ENCODE measurements at places on chromosomes 12 and 14.

DNA sequence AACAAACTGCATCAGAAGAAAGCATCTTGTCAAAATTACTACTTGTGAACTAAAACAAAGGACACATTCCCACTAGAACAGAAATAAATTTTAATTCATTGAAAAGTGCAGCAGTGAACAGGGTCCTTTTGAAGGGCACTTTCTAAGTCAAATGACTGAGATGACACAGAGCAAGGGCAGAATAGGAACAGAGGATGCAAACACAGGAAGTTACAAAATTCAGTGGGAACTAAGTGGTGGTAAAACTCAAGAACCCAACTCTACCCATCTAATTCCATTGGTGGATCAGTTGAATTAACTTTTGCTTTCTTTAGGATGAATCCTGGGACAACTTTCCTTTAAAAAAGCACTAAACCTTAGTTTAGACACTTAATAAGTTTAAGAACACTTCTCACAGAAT lies 45.8 kb downstream of the GNS start:
- no peak for DNase-seq

GRCh38 chr12:96195845-96196451 lies 1.8 kb downstream of the ELK3 start:
- DNase-seq = peak; percentile 47

DNA sequence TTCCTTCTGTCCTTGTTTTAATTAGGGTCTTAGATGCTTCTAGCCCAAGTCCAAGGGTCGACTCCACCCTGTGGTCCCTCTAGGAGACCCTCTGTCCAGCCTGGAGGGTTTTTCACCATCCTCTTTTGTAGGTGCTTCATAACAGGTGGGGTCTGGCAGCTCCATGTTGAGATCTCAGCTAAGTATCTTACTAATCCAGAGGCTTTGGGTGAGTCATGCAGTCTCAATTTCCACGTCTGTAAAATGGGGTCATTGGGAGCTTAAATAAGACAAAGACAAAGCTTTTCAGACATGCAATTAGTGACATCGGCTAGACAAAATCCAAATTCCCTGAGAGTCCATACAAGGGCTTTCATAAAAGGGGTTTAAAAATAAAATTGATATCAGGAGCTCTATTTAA lies 3.2 kb downstream of the HSPB8 start:
- DNase-seq = no peak

DNA sequence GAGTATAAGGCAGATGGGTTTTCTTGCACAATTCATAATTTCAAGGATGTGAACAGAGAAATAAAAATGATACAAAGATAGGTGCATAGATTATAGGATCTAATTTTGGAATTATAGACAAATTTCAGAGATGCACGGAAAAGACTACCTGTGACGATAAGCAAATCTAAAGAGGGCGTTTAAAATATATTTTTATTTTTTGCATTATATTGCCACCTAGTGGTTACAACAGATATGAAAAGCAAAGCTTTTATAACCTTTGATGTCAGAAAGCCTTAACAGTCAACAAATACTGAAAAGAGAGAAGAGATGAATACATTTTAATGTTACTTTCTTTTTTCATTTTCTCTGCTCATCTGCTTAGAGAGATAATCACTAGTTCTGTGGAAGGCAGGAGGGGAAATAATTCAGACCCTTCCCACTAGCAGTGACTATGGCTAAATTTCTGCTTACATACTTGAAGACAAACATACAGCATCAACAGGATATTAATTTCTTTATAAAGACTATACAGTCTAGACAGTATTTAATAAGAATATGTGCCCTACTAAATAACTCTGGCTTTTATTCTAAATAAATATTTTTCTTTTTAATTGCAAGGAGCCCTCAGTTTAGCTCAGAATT lies 46.3 kb downstream of the NTS start:
- DNase-seq = no peak

GRCh38 chr14:89000007-89000942 lies 175.8 kb downstream of the TTC8 start:
- DNase-seq = no peak

DNA sequence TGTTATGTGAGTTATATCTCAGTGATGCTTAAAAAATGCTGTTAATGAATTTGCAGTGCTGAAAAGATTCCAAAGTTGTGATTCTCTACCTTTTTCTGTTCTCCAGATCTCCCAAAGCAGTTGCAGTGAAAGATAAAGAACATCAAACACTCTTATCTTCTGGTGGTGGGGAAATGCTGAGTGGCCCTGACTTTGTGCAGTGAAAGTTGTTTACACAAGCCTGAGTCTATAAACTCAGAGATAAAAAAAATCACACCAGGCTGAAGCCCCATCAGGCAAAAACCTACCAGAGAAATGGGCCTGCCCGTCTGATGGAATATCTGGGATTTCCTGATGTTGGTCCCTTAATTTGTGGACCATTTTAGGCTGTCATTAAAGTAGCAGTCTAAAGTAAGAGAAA lies 46.1 kb downstream of the RASSF3 start:
- DNase-seq = no peak

DNA sequence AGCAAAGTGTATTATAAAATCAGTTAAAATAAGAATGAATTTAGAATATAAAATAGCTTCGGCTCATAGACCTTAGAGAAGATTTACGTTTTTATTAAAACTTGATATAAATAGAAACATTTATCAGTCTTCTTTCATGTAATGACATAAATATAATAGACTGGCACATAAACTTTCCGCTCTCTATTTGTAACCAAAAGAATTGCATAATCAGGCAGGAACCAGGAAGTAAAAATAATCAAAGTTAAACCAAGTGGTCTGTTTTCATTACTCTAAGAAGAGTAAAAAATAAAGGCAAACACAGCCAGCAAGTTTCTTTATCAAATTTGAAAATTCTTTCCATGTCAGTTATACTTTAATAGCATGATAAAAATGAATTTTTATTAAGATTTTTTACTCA lies 46.3 kb upstream of the ATP2A2 start:
- DNase-seq = no peak

DNA sequence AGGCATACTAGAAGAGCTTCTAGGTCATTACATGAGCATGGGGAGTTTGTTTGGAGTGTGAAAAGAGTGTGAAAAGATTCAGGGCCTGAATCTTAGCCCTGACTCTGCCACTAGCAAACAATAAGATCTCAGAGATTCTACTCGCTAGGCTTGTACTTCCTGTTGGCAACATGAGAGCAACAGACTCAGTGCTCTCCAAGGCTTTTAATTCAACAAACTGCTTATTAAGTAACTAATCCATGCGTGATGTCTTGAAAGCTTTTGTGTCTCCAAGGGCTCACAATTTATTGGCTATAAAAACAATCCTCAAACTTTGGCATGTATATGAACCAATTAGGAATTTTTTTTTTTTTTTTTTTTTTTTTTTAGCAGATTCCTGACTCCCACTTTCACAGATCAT lies 105.1 kb downstream of the STXBP6 start:
- DNase-seq = no peak

DNA sequence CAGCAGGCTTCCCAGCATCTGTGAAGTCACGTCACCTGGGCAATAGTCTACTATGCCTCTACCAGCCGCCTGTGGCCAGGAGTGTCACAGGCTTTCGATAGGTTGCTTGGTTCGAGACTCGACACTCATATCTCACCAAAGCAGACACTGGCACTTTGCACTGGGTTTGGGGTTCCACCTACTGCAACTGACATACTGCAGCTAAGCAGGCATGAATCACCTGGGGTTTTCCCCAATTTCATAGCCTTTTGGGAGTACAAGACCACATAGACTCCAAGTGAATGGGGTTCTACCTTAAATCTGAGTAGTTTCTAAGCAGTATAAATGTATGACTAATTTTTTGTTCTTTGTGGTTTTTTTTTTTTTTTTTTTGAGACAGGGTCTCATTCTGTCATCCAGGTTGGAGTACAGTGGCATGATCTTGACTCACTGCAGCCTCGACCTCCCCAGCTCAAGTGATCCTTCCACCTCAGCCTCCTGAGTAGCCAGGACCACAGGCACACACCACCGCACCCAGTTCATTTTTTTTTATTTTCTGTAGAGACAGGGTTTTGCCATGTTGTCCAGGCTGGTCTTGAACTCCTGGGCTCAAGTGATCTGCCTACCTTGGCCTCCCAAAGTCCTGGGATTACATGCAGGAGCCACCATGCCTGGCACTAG lies 32.1 kb downstream of the DMAC2L start:
- DNase-seq = no peak

- no peak for DNase-seq
These were observed 9.7 kb upstream of the ZDHHC22 start for GRCh38 chr14:77151245-77151644.

GRCh38 chr12:27142101-27142721 lies 59.8 kb upstream of the C12orf71 start:
- no peak for DNase-seq

DNA sequence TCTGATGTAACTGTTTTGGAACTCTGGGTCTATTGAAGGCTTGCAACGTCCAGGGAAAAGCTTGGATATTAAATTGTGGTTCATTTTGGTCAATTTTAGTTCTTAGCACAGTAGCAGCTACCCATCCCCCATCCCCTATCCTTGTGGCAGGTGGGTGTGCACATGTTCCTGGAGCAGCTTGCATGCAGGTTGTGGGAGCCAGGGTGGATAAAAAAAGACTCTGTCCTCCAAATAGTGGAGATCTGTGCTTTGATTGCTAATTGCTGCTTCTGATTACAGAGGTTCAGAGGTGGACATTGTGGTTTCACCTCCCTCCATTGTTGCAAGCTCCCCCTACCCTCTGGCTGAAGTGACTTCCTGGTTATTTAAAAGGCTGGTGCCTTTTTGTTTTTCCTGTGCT lies 23.1 kb downstream of the ATP23 start:
- DNase-seq = no peak

DNA sequence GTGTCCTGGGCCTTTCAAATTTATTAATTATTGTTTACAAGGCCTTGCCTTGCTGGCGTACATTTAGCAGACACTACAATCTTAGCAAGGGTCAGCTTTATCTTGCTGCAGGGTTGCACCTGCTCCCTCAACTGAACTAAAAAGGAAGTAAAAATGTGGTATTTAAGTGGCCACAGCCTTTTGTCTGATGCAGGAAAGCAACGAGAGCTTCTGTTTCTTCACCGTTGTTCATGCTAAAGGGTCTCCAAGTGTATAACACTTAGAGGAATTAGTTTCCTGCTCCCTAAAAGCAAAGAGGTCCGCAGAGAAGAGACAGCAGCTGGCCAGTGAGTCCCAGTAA lies 62.8 kb upstream of the EGLN3 start:
- no peak for DNase-seq

- DNase-seq = no peak
These were observed 13.2 kb upstream of the SERPINA10 start for GRCh38 chr14:94306047-94306978.

DNA sequence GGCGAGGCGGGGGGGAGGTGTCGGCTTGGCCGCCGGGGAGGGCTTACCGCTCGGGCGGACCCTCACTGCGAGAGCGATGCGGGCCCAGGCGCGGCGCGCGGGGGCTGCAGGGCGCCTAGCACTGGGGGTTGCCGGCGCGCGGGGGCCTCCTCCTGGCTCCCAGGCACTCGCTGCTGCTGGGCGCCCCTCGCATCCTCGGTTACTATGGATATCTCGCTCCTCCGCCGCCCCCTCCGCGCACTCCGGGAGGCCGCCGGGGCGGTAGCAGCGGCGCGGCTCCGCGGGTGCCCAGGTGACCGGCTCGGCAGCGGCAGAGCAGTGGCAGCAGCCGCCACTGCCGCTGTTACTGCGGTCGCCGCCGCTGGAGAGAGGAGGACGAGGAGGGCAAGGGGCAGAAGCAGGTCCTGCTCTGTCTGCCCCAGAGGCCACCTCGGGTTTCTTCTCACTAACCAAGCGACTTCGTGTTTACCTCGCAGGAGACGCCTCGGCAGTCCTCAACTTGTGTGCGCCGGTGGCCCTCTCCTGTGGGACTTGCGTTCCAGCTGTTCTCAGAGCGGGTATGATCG lies 250.1 kb downstream of the APAF1 start:
- no peak for DNase-seq

DNA sequence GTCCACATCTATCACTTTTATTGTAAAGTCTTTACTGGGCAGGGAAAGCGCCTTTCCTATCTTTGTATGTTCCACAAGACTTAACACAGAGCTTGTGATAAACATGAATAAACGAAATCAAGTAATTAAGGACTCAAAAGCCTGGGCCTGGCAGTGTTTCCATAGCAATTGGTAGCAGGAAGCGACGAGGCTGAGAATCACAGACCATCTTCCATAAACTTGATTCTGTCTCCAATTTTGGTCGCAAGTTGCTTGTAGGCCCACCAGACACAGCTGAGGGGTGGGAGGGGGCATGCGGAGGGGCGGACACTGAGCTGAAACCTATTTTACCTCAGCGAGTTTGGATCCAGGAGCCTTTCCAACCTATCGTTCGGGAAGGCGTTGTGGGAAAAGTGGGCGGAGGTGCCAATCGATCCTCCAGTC lies 302 bp downstream of the CCDC38 start:
- no peak for DNase-seq

DNA sequence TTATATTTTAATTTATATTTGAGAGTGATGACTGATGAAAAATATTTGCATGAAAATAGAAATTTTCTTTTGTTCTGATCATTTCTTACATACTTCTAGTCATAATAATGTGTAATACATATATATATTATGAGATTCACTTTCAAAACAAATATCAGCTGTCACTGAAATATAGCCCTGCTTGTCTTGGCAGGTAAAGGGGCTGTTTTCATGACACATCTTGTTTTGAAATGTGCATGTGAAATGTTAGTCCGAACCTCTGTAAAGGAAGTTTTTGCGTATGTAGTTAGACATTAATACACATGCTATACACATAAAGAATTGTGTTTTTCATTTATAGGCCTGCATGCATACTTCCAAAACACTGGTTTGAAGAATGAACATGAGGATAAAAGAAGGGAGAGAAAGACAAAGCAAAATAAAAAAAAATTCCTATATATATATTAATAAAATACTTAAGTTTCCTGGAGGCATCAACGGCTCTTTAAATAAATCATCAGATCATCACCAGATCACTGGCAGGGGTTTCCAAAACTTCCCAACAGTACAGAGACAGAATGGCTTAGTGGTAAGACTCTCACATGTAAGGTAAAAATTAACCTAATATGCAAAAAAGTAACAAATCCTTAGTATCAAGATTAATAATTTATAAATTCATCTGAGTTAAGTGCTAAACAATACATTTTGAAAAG lies 60.1 kb downstream of the SEL1L start:
- no peak for DNase-seq

- DNase-seq = no peak
These were observed 113.0 kb downstream of the PLEKHA5 start for GRCh38 chr12:19242581-19242980.

DNA sequence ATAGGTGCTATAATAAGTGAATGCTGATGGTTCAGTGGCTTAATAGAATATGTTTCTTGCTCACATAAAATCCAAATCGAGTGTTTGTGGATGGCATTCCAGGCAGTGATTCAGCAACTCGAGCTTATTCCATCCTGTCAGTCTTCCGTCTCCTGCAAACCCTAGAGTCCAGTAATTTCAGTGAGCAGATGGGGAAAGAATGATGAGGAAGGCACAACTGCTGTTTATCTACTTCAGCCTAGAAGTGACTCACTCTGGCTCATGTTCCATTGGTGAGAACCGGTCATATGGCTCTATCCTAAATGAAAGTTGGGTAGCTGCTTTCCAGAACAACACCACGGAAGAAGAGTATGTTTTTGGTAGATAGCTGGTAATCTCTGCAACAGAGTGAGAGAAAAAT lies 421.8 kb upstream of the PDE3A start:
- DNase-seq = no peak

Data from stimulated activated CD4-positive, alpha-beta T cell treated with anti-CD3 and anti-CD28 coated beads, TNF-alpha, amount 100 ng/mL, for 1 hour (primary cell).